ENCODE measurements at places on chromosomes 2 and 18. TPM values are rescaled to one million over a fixed set of nuclear protein-coding genes. Genes with fewer than 3 reads are reported as not detected.
A peak's percentile ranks its signal among the peaks of the same experiment; 100 is the strongest.

Gene RESP18
- not detected for total RNA-seq

DNA sequence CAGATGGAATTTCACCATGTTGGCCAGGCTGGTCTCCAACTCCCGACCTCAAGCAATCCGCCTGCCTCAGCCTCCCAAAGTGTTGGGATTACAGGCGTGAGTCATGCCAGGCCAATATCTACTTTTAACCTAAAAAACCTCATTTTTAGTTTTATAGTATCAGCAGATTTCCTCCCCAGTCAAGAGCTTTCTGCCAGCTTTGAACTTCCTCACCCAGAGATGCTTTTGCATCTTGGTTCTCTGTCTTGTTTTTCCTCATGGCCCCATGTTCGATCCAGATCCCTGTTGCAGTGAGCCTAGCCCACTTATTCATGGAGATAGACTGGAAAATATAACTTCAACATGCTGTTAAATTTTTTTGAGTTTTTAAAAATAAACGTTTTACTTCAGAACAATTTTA, 33.1 kb upstream of the CFAP36 start:
- DNase-seq = no peak

GRCh38 chr2:48851161-48851560, 95.6 kb upstream of the LHCGR start:
- DNase-seq = no peak

GRCh38 chr2:28391564-28392296, 928 bp upstream of the FOSL2 start:
- DNase-seq = peak; percentile 97

DNA sequence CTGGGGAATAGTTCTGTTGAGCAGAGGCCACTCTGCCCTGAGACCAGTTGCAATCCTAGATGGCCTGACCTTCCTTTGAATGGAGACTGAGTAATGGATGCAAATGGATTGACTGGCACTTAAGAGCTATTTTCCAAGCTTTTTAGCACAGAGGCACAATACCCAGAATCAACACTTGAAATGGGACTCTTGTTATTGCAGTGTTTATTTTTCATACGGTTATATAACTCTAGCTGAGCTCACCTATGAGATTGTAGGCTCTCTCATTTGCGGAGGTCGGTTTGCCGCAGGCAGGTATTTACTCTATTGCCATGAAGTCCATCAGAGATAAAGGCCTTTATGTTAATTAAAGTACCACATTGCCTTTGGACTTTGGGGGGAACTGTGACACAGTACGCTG, 422.3 kb upstream of the CELF4 start:
- DNase-seq = no peak
